ENCODE measurements at places on chromosomes 3 and 15. TPM values are rescaled to one million over a fixed set of nuclear protein-coding genes. Genes with fewer than 3 reads are reported as not detected.

DNA sequence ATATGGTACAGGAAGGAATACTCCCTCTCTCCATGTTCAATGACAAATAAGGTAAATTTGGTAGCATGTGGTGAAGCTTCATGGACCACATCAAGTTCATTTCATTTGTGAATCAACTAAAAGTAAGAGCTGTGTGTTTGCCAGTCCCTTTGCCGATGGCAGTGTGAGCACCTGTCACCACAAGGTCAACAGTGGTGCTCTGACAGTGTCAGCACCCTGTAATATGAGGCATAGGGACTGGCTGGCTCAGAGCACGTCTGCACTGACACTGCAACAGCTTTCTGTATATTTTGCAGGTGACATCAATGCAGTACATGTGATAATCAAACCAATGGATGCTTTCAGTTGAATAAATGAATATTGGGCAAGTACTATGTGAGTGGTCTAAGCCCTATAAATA, 852.4 kb downstream of the TUSC7 start:
- no peak for DNase-seq
- H3K27me3 ChIP-seq = no peaks in the 10 kb centered on the region
- no peak overlapping the region for H3K27ac ChIP-seq
- H3K4me3 ChIP-seq = no peak overlapping the region
- peaks cover 19% of the 10 kb centered on the region for H3K4me1 ChIP-seq
- no peaks in the 10 kb centered on the region for H3K36me3 ChIP-seq

DNA sequence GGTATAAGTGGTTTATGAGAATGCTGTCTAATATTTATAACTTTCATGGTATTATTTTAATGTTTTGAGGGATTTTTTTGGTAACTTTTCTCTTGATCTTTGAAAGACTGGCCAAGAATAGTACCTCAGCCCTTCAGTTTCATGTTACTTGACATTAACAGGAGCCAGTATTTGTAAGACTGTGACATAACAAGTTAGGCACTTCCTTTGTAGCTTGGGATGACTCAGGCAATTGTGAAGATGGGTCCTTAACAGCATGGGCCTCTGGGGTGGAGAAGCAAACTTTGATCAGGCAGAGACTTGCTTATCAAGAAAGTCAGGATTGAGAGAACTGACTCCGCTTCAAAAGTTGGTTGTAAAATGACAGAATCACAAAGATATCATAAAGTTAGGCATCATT, 9.5 kb downstream of the LRRC49 start:
- DNase-seq = no peak
- H3K27me3 ChIP-seq = no peaks in the 10 kb centered on the region
- no peaks in the 10 kb centered on the region for H3K4me1 ChIP-seq
- H3K36me3 ChIP-seq = peaks cover 17% of the 10 kb centered on the region
- no peak overlapping the region for H3K27ac ChIP-seq

GRCh38 chr3:178603735-178604134, 67.5 kb downstream of the KCNMB2 start:
- no peak overlapping the region for H3K4me3 ChIP-seq
- H3K27ac ChIP-seq = no peak overlapping the region
- peaks cover 7% of the 10 kb centered on the region for H3K27me3 ChIP-seq
- H3K4me1 ChIP-seq = no peaks in the 10 kb centered on the region

The ZKSCAN7 gene
- total RNA-seq = 25.0 TPM
